ENCODE measurements at places on chromosomes 12 and 14.

GRCh38 chr14:99726538-99727095 lies 42.5 kb downstream of the CYP46A1 start:
- no peaks in the 10 kb centered on the region for H3K36me3 ChIP-seq
- peaks cover 2% of the 10 kb centered on the region for H3K4me1 ChIP-seq
- no peak overlapping the region for H3K27ac ChIP-seq
- H3K27me3 ChIP-seq, result no peaks in the 10 kb centered on the region
- H3K4me3 ChIP-seq, result no peak overlapping the region

DNA sequence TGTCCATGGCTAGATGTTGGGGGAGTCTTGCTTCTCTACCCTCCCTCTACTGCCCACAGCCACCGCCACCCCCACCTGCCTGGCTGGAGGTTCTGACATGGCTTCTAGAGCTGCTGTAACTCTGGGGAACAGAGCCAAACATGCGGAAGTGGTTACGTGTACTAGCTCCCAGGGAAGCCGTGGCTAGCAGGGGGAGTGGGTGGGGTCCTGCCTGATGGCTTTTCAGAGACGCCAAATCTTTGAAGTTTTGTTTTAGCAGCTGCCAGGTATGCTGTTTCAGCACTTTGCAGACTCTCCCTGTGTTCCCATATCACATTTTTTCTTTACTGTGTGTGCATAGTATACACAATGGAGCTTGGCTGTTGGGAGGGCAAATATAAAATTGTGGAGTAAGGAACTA lies 150.3 kb downstream of the TGFB3 start:
- H3K4me1 ChIP-seq, result peaks cover 4% of the 10 kb centered on the region
- H3K27ac ChIP-seq, result no peak overlapping the region
- H3K27me3 ChIP-seq, result no peaks in the 10 kb centered on the region
- H3K36me3 ChIP-seq, result no peaks in the 10 kb centered on the region

DNA sequence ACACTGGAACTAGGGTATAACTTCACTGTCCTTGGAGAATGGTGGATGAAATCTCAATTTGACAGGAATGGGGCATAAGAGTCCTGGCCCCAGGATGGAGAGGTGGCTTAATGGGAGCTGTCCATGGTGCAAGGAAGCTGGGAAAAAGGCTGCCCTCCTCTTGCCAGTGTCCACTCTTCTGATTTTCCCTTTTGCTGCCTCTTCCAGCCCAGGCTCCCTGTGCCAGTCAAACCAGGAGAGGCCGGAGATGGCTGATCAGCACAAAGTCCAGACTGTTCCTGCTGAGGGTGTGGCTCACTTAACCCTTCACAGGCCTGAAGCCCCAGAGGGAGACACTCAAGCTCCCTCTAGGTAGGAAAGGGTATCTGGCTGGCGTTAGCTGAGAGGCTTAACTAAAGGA lies at the start of gene MYO1A:
MYO1A (minus strand) TSS at position 240 of the 400 bp plus-strand sequence. CDS start 1,806 bp downstream, outside the sequence.
- H3K36me3 ChIP-seq, result no peaks in the 10 kb centered on the region
- DNase-seq, result no peak
- no peak within 1 kb of the TSS for H3K27ac ChIP-seq

DNA sequence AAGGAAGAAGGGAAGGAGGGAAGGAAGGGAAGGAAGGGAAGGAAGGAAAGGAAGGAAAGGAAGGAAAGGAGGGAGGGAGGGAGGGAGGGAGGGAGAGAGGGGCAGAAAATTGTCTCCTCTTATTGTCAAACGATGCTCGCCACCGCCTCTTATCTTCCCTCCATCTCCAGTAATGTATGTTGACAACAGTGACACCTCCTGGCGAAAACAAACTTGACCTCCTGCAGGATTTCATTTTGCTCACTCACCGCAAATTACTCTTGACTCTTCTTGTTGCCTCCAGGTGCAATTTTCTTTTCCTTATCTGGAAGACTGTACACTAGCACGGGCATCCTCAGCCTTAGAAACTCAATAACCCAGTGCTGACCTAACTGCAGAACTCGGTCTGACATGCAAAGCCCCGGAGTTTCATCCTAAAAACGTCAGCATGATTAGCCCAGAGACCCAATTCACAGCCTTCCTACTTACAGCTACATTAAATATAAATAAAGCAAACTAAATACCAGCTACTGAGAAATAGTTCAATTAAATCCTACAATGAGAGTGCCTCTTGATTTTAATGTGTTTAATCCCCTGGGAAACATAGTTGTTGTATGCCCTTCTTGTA lies 512.4 kb upstream of the TMPO start:
- H3K36me3 ChIP-seq, result no peaks in the 10 kb centered on the region
- no peak for DNase-seq
- no peaks in the 10 kb centered on the region for H3K27me3 ChIP-seq
- no peak overlapping the region for H3K4me3 ChIP-seq

GRCh38 chr12:26188641-26189040 lies 6.7 kb upstream of the SSPN start:
- no peak for DNase-seq
- no peak overlapping the region for H3K27ac ChIP-seq
- H3K36me3 ChIP-seq, result no peaks in the 10 kb centered on the region
- no peaks in the 10 kb centered on the region for H3K27me3 ChIP-seq
- H3K4me1 ChIP-seq, result no peaks in the 10 kb centered on the region

Measured in ovary (tissue), 10 donors.